ENCODE measurements at places on chromosomes 3 and 15. TPM values are rescaled to one million over a fixed set of nuclear protein-coding genes. Genes with fewer than 3 reads are reported as not detected.

PATL2 gene
- total RNA-seq = 3.7 TPM

IL17RE gene
- total RNA-seq = 22.6 TPM

PEX5L gene
- 0.78 TPM for total RNA-seq

NR1I2 gene
- not detected for total RNA-seq

FBXW12 gene
- not detected for total RNA-seq

FBXL22 gene
- total RNA-seq = 0.98 TPM

SMCO1 gene
- not detected for total RNA-seq

ITGB5 gene
- 95.1 TPM for total RNA-seq

DOCK3 gene
- 2.7 TPM for total RNA-seq

MORC1 gene
- total RNA-seq = not detected

GOLGA6B gene
- not detected for total RNA-seq

GRM2 gene
- 0.49 TPM for total RNA-seq

CD200 gene
- total RNA-seq = 6.5 TPM

LMAN1L gene
- total RNA-seq = not detected

VPS8 gene
- total RNA-seq = 62.9 TPM

TMEM207 gene
- not detected for total RNA-seq

SCAANT1 gene
- not detected for total RNA-seq

PLA2G4E gene
- 1.5 TPM for total RNA-seq

PP2D1 gene
- total RNA-seq = not detected

FEZF2 gene
- total RNA-seq = not detected

GPR27 gene
- 3.7 TPM for total RNA-seq

SPTSSB gene
- not detected for total RNA-seq

SNTN gene
- total RNA-seq = not detected

BMF gene
- total RNA-seq = 15.4 TPM

IMPG2 gene
- 0.29 TPM for total RNA-seq

PLA2G4F gene
- total RNA-seq = 104 TPM

KLHL6 gene
- total RNA-seq = 24.7 TPM

SERPINI2 gene
- total RNA-seq = not detected

SLC9C1 gene
- not detected for total RNA-seq

SCAMP5 gene
- total RNA-seq = 2.6 TPM

CLDN1 gene
- total RNA-seq = 14.6 TPM

ZMYND10 gene
- total RNA-seq = 2.8 TPM

LRRC31 gene
- 1.7 TPM for total RNA-seq

GOLGA8O gene
- 2.1 TPM for total RNA-seq

EID1 gene
- 95.3 TPM for total RNA-seq

RHOV gene
- not detected for total RNA-seq

GATM gene
- total RNA-seq = 7.2 TPM

CCDC80 gene
- 60.4 TPM for total RNA-seq

WDR53 gene
- 13.8 TPM for total RNA-seq

UPK1B gene
- total RNA-seq = 5.4 TPM

SERPINI1 gene
- 7.1 TPM for total RNA-seq

MAP1A gene
- total RNA-seq = 2.3 TPM

TSC22D2 gene
- 29.2 TPM for total RNA-seq

ANKRD63 gene
- not detected for total RNA-seq

EFHB gene
- 0.90 TPM for total RNA-seq

IGF2BP2 gene
- 17.4 TPM for total RNA-seq

IL12A gene
- 0.96 TPM for total RNA-seq

NR2C2 gene
- total RNA-seq = 52.5 TPM

ERICH6 gene
- not detected for total RNA-seq

TPRG1 gene
- total RNA-seq = 22.3 TPM

RASL12 gene
- 20.2 TPM for total RNA-seq

ZBED2 gene
- 6.4 TPM for total RNA-seq

NR2E3 gene
- total RNA-seq = 0.26 TPM

FBXO40 gene
- 0.09 TPM for total RNA-seq

FANCD2OS gene
- total RNA-seq = not detected

ADIPOQ gene
- total RNA-seq = not detected

PCSK6 gene
- total RNA-seq = 16.6 TPM

SLC9A9 gene
- 13.3 TPM for total RNA-seq

TNFSF10 gene
- 140 TPM for total RNA-seq
